ENCODE measurements at places on chromosomes 1 and 21.

DNA sequence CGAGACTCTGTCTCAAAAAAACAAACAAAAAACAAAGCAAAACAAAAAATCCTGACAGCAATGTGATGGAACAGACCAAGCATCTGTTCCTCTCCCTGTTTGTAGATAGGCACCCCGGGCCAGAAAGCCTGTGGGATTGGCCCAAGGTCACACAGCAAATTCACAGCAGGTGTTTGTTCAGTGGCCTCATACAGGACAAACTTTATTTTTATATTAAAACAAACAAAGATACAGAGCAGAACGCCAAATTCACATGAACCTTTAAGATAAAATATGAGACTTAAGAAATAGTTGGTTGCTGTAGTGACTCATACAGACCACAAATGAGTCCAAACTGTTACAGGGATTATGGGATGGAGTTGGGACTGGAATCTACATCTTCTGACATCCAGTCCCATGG is 2.3 kb upstream of the CELA2A start:
- DNase-seq = no peak

DNA sequence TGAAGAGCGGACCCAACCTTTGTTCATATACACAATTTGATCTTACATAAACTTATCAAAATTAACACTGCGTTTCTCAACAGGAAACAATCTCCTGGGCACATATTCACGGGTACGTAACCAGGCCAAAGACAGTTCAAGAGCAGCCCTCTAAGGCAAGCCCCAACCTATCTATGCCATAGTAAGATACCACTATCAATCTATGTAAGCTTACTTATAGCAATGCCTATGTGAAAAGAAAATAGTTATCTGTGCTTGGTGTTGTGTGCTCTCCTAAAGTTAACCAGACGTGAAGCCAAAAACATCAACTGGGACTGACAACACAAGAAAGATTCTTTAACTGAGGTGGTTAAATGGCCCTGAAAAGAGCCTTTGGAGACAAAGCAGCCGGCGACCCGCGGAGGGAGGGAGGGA is 49.4 kb upstream of the BOLA1 start:
- no peak for DNase-seq

DNA sequence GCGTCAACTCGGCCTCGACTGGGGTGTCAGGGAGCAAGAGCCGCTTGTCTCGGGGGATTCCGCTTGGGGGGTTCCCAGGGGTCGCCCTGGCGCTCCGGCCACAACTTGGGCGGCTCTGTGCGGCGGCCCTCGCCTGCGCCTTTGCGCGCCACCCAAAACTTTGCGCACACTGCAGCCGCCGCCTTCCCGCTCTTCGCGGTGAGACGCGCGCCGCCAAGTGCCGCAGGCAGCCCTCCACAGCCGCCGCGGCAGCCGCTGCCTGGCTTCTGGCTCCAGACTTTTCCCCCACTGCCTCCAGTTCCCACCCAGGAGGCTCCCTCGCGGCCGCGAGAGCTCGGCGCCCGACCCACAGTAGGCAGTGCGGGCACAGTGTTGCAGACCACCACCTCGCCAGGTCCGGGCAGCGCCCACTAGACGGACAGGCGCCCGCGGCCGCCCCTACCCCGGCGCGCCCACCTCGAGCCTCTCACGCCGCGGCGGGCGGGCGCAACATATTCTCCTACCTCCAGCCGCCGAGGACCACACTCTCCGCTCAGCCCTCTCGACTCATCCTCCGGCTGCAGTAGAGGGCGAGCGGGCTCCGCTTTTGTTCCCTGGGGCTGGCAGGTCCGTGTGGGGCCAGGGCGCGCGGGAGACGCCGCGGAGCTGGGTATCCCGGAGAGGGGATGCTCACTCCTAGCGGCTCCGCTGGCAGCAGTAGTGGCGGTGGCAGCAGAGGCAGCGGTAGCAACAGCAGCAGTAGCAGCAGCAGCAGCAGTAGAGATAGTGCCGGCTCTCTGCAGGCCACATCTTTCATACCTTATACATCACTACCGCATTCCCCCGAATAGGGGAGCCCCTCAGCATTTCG is 296.6 kb downstream of the OMA1 start:
- peak; percentile 11 for DNase-seq

GRCh38 chr1:1073743-1074587 is at the start of gene RNF223:
TSS of gene RNF223 (minus strand) at chr1:1074306. CDS start at chr1:1072566, 1,740 bp downstream.
- no peak for DNase-seq

DNA sequence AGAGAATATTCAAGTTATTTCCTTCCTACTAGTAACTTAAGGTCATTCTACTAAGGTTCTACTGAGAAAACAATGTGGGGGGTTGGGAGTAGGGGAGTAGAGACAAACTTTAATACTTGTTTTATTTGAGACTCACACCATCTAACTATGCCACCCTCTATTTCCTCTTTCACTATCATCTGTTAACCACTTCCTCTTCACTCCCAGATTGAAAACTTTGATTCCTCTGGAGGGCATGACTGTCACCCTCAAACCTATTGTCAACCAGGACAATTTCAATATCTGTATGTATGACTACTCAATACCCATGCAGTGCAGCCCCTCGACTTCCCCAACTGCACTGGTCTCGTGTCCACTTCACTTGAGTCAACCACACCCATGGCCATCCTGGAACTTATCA is 165.6 kb upstream of the POGK start:
- no peak for DNase-seq

- no peak for DNase-seq
These were observed 191.2 kb upstream of the SAMSN1 start for GRCh38 chr21:14737284-14737691.

Data from right lung (tissue), 10 donors.